RPMI7951 (cell line): ENCODE measurements at places on chromosomes 13 and 19.

DNA sequence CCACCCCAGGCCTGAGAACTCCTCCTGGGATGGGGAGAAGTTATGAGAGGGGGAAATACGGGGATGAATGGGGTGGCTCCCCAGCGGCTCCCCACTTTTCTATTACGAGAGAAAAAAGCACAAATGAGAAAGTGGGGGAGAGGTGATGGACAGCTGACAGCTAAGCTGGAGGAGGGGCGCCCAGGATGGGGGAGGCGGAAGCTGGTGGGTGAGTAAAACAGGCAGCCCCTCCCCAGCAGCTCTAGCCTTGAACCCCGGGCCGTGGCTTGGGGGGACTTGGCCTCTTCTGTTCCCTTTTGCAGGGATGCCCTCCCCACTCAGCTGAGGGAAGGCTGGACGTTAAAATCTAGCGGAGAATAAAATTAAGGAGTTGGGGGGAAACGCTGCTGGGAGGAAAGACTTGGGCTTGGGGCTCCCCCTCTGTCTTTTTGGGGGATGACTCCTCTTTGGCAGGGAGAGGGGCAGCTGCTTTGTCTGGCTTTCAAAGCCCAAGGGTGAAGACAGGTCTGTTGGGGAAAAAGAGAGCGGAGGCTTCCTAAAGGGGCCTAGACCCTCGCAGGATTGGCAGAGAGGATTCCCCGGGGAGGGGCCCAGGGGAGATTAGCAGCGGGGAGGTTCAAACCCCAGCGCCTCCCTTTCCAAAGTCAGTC is 1.4 kb upstream of the SAMD1 start:
- no peak for DNase-seq

- DNase-seq: no peak
These were observed 5.9 kb upstream of the SRRM5 start for GRCh38 chr19:43605875-43606568.

GRCh38 chr13:52995946-52996345 is 32.7 kb upstream of the OLFM4 start:
- DNase-seq: no peak

- DNase-seq: peak; percentile 45
These were observed 1.1 kb downstream of the NAXD start for GRCh38 chr13:110616103-110617101.

GRCh38 chr13:80050252-80050651 is 290.7 kb downstream of the SPRY2 start:
- peak; percentile 84 for DNase-seq
